ENCODE measurements at places on chromosomes 4 and X.

DNA sequence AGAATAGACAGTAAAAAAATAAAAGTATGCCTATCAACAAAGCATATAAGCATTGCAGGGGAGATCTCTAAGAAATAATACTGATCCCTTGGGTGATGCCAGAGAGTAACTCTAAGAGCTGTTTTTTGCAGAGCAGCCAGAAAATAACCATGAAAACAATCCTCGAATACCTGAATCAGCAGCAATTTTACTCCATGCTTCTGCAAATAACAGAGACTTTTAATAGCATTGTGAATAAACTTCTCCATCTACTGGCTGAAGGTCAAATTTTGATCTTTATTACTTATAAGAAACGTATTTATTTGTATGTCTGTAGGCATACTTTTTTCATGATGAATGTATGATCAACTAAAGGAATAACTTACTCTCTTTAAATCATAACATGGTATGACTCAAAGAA is 334.5 kb downstream of the GALNTL6 start:
- no peaks in the 10 kb centered on the region for H3K27me3 ChIP-seq
- DNase-seq = no peak
- H3K27ac ChIP-seq = no peak overlapping the region
- H3K36me3 ChIP-seq = no peaks in the 10 kb centered on the region
- H3K4me1 ChIP-seq = no peaks in the 10 kb centered on the region

DNA sequence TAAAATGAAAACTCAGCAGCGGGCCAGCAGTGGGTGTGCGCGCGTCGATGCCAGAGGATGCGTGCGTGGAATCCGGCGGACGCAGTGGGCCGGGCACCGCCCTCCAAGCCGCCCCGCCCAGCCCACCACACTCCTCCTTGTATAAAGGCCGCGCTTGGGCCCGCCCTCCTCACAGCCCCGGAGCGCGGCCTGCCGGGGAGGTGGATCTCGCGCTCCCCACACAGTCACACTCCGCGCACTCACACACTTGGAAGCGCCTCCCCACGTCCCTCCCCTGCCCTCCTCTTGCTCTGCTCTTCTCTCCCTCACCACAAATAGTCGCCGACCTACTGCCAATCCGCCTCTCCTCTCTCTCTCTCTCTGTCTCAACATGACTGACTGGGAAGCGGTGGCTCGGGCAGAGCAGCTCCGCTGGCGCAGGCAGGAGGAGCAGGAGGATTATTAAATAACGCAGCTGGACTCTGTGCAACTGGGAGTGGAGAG is at the start of gene CCSER1:
Gene CCSER1, plus strand, starts transcription at position 172 of the 483 bp plus-strand sequence.
- no peaks in the 10 kb centered on the region for H3K4me1 ChIP-seq
- H3K27ac ChIP-seq = peak within 1 kb of the TSS; percentile 84
- no peaks in the 10 kb centered on the region for H3K36me3 ChIP-seq
- peak within 1 kb of the TSS; percentile 54 for H3K4me3 ChIP-seq

DNA sequence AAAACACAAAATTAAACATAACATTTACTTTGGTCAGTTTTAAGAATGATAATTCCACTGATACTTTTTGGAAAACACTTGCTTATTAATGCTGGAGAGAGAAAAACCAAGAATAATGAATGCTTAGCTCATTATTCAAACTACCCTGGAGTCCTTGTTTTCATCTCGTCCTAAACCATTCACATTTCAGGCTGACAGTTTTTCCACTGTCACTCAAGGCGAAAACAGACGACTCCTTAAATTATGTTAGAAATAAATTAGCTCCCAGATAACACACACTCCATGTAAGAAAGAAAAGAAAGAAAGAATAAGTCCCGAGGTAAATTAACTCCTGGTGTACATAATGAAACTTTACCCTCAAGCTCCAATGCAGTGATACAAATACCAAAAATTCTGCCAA is 33.5 kb downstream of the TLR10 start:
- no peak for DNase-seq
- no peak overlapping the region for H3K27ac ChIP-seq
- H3K4me1 ChIP-seq = peaks cover 5% of the 10 kb centered on the region

DNA sequence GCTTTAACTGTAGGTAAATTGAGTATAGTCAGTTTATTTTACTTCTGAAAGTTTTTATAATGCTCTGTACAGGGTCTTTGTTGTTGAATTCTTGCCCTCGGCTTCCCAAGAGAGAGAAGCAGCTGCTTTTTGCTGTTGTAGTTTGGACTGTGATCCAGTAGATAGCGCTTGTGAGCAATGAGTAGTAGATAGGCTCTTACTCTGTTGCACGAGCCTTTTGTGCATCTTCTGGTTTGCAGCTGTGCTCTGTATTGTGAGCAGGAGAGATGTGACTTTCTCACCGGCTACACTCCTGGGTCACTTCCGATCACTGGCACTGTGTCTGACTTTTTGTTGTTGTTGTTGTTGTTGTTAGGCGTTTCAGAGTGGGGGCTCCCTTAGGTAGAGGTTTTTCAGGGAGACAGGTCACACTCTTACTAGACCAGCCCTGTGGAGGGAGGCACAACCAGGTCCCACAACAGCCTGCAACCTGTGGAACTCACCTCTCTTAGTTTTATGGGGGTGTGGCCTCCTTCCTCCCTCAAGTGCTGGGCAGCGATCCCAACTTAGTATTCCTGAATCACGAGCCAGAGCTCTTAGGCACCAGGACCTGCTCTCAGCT is 822.1 kb upstream of the GALNTL6 start:
- no peaks in the 10 kb centered on the region for H3K36me3 ChIP-seq
- peak; percentile 59 for DNase-seq
- no peak overlapping the region for H3K27ac ChIP-seq
- H3K4me3 ChIP-seq = no peak overlapping the region
- no peaks in the 10 kb centered on the region for H3K27me3 ChIP-seq
- no peaks in the 10 kb centered on the region for H3K4me1 ChIP-seq

- H3K36me3 ChIP-seq = no peaks in the 10 kb centered on the region
- H3K27me3 ChIP-seq = no peaks in the 10 kb centered on the region
- no peak for DNase-seq
Measured at GRCh38 chr4:182812916-182813315, 104.3 kb downstream of the DCTD start.

- no peak for DNase-seq
- H3K4me3 ChIP-seq = no peak overlapping the region
- H3K27me3 ChIP-seq = no peaks in the 10 kb centered on the region
- no peaks in the 10 kb centered on the region for H3K36me3 ChIP-seq
Measured at GRCh38 chr4:132540797-132541196, 608.3 kb upstream of the PCDH10 start.

- H3K36me3 ChIP-seq = no peaks in the 10 kb centered on the region
- no peak overlapping the region for H3K4me3 ChIP-seq
- H3K27me3 ChIP-seq = peaks cover 4% of the 10 kb centered on the region
- no peak overlapping the region for H3K27ac ChIP-seq
- no peaks in the 10 kb centered on the region for H3K4me1 ChIP-seq
Measured at GRCh38 chr4:144634978-144635747, 10.8 kb upstream of the HHIP start.

- no peak overlapping the region for H3K27ac ChIP-seq
- H3K4me1 ChIP-seq = peaks cover 12% of the 10 kb centered on the region
- no peaks in the 10 kb centered on the region for H3K27me3 ChIP-seq
- no peak for DNase-seq
- H3K4me3 ChIP-seq = no peak overlapping the region
- H3K36me3 ChIP-seq = no peaks in the 10 kb centered on the region
Measured at GRCh38 chr4:100168521-100168920, 21.7 kb downstream of the DDIT4L start.

DNA sequence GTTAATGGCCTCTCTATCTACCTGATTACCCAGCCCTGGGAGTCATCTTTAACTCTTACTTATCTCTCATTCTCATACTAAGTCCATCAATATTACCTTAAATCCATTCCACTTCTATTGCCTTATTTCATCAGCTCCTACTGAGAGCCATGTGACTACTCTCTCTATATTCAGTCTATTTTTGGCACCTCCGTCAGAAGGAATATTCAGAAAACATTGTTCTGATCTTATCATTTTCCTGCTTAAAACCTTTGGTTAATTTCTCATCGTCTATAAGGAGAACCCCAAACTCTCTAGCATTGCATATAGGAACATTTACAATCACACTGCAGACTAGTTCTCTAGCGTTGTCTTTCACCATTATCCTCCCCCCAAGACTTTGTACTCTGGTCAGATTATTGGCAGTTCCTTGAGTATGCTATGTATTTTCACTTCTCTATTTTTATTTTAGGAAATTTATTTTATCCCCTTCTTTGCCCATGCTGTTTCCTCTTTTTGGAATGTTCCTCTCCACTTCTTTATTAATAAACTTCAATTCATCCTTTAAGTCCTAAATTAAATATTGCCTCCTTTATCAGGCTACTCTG is 13.7 kb upstream of the AMMECR1 start:
- H3K4me3 ChIP-seq = no peak overlapping the region
- no peak for DNase-seq
- no peaks in the 10 kb centered on the region for H3K36me3 ChIP-seq
- no peak overlapping the region for H3K27ac ChIP-seq

DNA sequence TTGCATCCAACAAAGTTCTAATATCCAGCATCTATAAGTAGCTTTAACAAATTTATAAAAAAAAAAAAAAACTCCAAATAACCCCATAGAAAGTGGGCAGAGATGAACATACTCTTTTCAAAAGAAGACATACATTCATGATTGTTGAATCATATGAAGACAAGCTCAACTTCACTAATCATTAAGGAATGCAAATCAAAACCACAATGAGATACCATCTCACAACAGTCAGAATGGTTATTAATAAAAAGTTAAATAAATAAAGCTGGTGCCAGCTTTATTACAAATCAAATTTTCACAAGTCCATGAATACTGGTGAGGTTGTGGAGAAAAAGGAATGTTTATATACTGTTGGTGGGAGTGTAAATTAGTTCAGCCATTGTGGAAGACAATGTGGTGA is 592.0 kb downstream of the IQCM start:
- no peaks in the 10 kb centered on the region for H3K4me1 ChIP-seq
- no peaks in the 10 kb centered on the region for H3K36me3 ChIP-seq
- H3K27me3 ChIP-seq = no peaks in the 10 kb centered on the region
- H3K4me3 ChIP-seq = no peak overlapping the region

DNA sequence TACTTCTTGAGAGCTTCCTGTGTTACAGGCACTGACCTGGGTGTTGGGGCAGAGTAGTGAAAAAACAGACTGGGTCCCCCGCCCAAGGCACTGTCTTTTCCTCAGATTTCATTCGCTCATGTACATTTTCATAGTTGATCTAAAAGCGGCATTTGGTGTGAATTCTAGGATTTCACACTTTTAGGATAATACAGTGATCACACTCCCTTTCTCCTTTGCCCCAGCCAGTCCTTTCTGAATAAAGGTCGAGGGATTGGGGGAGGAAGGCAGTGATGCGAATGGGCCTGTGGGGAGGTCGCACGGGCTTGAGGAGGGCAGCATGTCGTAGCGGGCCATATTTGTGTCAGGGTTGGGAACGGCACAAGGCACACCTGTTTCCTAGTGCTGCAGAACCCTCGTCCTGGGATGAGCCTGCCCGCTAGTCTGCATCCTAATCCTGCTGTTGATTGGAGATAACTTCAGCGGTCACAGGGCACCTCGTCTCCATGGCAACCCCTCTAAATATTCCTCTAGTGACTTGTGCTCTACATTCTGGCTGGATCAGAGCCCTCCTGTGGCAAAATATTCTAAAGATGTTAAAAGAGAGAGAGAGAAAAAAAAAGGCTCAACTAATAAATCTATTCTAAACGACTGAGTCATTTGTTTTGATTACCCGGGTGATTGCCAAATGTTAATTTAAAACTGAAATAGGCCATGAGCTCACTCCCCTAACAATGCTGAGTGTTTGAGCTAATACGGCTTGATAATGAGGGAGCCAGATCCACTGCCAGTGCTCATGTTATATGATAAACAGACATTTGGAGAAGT is 21.8 kb downstream of the FHL1 start:
- peak; percentile 66 for DNase-seq
- no peaks in the 10 kb centered on the region for H3K36me3 ChIP-seq
- H3K27me3 ChIP-seq = no peaks in the 10 kb centered on the region
- peak overlapping the region; percentile 60 for H3K27ac ChIP-seq

DNA sequence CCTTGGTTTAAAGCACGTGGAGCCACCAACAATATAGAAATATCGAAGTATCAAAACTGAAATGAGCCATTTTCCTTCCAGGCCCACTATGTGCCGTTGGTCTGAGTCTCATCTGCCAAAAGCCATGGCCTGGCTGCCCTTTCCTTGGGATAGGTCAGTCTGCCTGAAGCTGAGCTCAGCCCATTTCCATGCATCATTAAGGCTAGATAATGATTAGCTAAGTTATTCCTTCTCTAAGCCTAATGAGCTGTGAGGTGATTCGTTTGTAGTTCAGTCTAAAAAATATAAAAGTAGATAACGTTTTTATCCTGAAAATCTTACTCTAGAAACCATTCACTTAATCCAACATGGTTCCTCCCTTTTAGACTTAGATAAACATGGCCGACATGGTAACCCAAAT is 936.2 kb upstream of the LCORL start:
- no peak overlapping the region for H3K4me3 ChIP-seq
- no peaks in the 10 kb centered on the region for H3K4me1 ChIP-seq
- no peaks in the 10 kb centered on the region for H3K27me3 ChIP-seq
- no peak overlapping the region for H3K27ac ChIP-seq

DNA sequence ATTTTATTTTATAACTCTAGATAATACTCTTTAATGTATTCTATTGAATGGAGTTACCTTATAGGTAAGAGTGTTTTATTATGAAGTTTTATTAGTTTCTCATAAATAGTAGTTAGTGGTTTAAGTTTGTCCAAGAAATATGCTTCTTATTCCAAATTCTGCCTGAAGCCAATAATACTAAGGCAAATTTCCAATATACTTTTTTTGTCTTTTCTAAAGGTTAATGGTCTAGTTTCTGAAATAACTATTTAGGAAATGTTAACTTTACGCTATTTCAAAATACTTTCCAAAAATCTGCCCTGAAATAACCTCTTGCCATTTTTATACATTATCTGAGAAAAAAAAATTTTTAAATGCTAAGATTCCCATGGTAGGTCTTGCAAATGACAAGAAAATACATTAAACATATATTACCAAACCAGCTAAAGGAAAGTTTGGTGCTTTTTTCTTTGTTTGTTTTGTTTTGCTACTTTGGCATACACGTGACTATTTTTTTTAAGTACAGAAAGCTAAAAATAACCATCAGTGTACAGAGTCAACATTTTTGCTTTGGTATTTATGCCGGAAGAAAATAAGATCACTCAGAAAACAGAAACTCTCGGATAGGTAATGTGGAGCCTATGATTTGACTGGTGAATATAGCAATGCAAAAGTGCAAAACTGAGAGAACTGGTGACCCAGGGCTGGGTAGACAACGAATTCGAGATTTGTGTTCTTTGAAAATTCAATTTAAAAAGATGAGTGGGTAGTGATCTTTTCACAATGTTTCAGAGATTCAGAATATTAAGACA is 29.8 kb downstream of the PCDH18 start:
- no peak overlapping the region for H3K4me3 ChIP-seq
- H3K27me3 ChIP-seq = no peaks in the 10 kb centered on the region
- no peaks in the 10 kb centered on the region for H3K4me1 ChIP-seq
- DNase-seq = no peak
- H3K36me3 ChIP-seq = no peaks in the 10 kb centered on the region
- no peak overlapping the region for H3K27ac ChIP-seq

GRCh38 chr4:73943555-73943954 is 38.3 kb downstream of the PF4 start:
- no peak overlapping the region for H3K27ac ChIP-seq
- H3K27me3 ChIP-seq = peaks cover 30% of the 10 kb centered on the region
- no peak for DNase-seq
- no peaks in the 10 kb centered on the region for H3K4me1 ChIP-seq
- H3K36me3 ChIP-seq = no peaks in the 10 kb centered on the region
- no peak overlapping the region for H3K4me3 ChIP-seq
